ENCODE measurements at places on chromosomes 4 and X.

DNA sequence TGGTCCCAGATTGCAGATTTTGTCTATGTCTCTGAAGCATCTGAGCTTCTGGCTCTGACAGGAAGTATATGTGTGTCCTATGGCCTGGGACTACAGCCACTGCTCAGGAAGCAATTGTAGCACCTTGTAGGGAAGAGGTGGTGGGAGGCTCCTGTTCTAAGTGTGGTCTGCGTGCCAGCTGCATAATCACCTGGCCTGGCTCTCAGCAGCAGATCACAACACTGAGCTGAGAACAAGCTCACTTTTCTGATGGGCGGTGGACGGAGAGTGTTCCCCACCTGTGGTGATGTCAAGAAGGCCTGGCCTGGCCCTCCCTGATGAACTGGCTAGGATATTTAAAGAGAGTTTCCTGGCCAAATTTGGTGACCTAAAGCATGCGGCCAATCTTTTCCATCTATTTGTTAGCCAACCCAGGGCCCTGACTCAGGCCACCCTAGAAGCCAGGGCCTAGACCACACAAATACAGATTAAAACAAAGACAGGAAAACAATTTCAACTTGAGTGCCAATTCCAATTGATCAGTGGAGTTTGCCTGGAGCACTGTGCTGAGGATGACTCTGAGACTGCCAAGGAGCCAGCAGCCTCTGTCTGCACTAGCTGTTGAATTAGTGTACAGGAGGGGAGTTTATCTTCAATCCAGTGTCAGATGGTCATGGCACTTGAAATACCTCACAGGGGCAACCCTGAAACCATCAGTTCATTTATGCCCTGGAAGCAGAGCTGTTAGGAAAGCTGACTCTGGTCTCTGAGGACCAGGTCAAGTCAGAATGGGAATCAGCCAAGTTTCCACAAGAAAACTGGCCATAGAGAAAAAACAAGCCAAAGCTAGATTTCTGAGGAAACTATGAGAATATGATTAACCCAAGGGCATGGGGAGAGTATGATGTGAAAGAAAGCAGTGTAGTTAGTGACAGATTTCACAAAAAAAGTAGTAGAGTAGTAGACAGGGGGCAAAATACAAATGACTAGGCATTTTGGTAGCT, 47.4 kb downstream of the PRDM5 start:
- DNase-seq, result no peak

DNA sequence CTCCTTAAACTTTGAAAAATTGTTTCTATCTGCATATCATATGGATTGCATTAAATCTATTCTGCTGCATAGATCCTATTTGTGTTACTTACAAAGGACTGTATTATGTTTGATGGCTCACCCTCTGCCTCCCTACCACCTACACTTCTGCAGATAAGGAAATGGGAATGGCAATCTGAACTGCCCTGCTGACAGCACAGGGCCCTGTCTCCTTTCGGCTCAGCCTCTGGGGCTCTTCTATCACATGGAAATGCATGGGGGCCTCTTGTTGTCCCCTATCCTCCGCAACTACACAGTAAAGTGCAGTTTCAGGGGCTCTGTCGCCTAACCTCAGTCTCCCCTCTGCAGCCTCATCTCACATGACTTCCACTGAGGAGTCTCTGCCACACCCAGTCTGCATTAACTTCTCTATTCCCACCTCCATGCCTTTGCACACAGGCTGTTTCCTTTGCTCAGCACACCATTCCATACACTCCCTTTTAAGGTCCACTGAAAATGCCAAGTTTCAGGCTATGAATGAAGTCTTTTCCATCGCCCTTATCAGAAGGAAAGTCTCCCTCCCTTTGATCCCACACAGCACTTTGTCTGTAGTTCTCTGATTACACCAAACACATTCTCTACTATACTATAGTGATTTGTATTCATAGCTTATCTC, 12.5 kb downstream of the RELL1 start:
- DNase-seq, result no peak

DNA sequence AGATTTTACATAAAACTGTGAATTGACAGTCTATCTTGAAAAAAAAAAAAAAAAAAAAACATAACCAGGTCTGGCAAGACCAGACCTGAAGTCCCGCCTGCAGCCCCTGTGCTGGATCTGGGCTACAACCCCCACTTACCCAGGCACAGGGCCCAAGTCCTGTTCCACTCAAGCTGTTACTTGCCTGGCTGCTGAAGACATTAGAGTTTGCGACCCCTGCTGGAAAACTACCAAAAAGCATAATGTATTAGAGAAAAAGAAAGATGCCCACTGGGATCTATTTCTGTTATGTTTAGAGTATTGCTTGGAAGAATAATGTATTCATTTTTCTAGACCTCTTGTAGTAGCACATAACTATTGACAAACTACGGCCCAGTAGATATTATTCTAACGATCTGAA, 4.7 kb downstream of the HS3ST1 start:
- DNase-seq, result no peak

- no peak for DNase-seq
These were observed 22.2 kb downstream of the CRMP1 start for GRCh38 chr4:5870701-5871100.

- peak; percentile 82 for DNase-seq
These were observed 98.8 kb downstream of the CDS1 start for GRCh38 chr4:84681486-84682274.

GRCh38 chr4:36737691-36738090, 456.3 kb downstream of the DTHD1 start:
- DNase-seq, result no peak

DNA sequence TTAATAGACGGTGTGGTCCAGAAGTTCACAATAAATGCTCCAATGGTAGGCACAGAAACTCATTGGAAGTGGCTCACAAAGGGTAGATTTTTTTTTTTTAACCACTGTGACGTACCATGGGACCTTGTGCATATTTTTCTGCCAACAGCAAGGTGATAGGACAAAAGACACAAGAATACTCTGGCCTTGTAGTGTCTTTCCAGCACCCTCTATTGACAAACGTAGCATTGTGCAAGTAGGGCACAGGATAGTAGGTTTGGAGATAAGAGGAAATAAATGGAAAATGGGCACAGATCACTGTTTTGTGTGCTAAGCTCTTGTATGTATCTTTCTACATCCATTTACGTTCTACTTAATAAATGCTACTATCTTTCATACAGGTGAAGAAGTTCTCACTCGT, 2054.9 kb downstream of the PCDH7 start:
- no peak for DNase-seq

DNA sequence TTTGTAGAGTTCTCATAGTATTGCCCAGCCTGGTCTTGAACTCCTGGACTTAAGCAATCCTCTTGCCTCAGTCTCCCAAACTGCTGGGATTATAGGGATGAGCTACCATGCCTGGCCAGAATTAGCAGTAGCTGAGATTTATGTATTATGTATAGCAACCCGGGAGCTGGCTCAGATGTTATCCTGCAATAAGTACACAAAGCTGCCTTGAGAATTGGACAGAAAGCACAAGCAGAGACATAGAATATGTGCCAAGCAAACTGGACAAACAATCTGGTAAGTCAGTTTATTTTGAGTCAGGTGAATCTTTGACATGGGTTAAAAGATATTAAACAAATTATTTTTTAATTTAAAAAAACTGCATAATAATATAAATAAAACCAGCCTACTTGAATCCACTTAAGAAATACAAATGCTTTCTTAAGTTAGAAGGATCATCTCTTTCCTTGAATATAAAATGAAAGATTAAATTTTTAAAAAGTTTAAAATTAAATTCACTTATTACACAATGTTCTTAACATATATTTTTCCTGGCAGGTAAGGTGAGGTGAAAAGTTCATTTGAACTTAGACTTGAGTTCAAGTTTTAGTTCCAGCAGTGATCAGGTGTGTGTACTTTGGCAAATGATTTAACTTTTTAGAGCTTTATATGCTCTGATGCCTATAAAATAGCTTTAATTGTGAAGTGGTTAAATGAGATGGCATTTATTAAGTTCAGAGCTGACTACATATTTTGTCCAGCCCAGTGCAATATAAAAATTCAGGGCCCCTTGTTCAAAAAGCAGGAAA, 87.8 kb upstream of the ACSL1 start:
- no peak for DNase-seq

GRCh38 chr4:16731776-16732380, 166.6 kb downstream of the LDB2 start:
- DNase-seq, result no peak

- no peak for DNase-seq
These were observed 522.5 kb upstream of the AGA start for GRCh38 chr4:177964693-177965168.

- DNase-seq, result peak; percentile 10
These were observed 24.5 kb downstream of the IL15 start for GRCh38 chr4:141660880-141661279.

DNA sequence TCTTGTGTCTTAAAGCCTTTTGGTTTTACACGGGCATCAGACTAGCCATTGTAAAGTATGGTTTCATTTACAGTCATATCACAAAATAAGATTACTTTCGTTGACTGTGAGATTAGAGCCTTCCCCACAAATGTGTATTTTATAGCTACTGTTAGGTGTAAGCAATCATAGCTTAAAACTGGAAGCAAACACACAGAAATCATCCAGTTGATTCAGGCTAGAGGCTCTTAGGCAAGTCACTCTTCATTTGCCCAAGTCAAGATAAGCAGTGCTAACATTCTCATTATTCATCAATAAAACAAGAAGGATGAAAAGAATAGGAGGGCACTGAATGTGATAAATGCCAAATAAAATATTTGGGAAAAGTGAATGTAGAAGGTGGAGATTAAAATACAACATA, 448.7 kb upstream of the FAM241A start:
- no peak for DNase-seq

GRCh38 chr4:184506527-184507121, 32.3 kb upstream of the IRF2 start:
- DNase-seq, result no peak

DNA sequence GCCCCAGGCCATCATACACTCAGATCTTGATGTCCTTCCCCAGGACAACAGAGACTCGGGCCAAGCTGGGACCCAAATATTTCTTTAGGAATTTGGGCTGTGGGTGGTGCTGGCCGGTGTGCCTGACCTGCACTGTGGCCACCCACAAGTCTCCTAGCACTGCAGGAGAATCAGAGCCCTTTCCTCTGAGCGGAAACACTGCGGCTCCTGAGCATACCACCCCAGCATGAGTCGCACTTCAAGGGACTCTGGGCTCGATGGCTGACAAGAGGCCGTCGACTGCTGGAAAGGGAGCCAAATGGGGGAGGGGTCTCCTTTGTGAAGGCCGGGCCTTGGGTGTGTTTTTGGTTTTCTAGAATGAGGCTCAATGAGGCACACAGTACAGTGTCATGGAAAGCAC, 13.0 kb upstream of the IRAK1 start:
- DNase-seq, result no peak

- peak; percentile 77 for DNase-seq
These were observed at the start of gene RUFY3 for GRCh38 chr4:70721747-70722146. Gene RUFY3, plus strand, starts transcription at chr4:70721964. Its CDS starts 610 bp downstream, at chr4:70722574.

- DNase-seq, result no peak
These were observed 1070.8 kb downstream of the FAM133A start for GRCh38 chrX:94744786-94745185.

DNA sequence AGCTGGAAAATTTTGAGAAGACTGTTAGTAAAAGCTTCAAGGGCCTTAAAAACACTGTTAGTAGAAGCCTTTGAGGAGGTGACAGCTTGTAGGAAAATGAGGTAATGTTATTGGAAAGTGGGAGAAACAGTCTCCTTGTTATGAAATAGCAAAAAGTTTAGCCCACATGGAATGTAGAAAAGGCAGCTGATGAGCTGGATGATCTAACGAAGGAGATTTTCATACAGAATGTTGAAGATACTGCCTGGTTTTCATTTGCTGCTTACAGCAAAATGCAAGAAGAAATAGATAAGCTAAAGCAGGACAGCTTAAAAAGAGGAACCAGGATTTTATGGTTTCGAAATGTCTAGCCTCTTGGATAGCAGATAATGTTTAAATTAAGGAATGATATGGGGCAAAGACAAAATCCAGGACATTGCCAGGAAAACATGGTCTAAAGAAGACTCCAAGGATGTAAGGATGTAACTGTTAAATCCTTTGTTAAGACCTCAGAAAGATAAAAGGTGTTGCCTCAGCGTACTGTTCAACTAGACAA, 10.2 kb upstream of the STBD1 start:
- DNase-seq, result no peak

GRCh38 chrX:107574054-107574683, 54.1 kb upstream of the PRPS1 start:
- no peak for DNase-seq

DNA sequence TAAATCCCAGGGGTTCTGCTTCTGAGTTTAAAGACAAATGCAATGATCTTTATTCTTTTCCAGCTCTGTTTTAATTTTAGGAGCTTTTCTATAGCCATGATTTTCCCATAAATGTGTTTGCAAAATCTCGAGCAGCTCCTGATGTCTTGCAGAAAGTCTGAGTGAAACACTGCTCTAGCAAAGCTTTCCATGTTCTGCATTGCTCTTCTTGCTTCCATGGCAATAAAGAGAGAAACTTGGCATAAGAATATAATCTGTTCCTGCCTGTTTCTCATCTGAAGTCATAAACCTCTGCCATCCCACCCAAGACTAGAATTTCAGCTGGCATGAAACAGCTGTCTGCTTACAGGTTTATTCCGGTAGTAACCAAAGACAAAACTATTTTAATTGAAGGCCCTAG, 254.5 kb downstream of the SPRY1 start:
- DNase-seq, result no peak

- peak; percentile 58 for DNase-seq
These were observed 26.0 kb downstream of the ARL13A start for GRCh38 chrX:100995469-100995868.

GRCh38 chr4:48602222-48602621, 112.2 kb downstream of the ZAR1 start:
- peak; percentile 49 for DNase-seq

DNA sequence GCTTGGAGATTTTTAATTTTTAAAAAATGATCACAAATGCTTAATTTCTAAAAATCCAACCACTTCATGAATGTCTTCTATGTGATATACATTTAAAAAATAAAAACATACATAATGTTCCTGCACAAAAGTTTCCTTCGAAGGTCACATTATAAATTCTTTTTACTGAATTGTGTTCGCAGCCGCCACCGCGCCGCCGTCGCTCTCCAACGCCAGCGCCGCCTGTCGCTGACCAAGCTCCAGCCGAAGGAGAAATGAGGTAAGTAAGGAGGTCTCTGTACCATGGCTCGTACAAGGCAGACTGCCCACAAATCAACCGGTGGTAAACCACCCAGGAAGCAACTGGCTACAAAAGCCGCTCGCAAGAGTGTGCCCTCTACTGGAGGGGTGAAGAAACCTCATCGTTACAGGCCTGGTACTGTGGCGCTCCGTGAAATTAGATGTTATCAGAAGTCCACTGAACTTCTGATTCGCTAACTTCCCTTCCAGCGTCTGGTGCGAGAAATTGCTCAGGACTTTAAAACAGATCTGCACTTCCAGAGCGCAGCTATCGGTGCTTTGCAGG, 48.8 kb upstream of the NEUROG2 start:
- no peak for DNase-seq

DNA sequence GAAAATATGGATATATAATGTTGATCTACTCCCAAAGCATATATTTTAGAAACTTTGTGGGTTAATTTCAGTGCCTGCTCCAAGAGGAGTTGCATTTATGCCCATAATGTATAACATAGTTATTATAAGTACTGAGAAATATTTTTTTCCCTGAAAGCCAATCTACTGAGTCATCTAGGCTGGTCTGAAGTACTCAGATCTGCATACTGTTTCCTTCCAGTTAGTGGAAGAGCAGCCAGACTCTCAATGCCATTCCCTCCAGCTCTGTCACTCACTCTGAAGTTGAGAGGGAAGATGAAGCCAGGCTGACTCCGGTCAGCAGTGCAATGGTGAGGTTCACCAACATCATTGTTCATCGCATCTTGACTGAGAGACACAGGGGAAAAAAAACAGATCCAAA, 505.1 kb downstream of the PPARGC1A start:
- no peak for DNase-seq

- DNase-seq, result peak; percentile 15
These were observed 21.1 kb upstream of the STIM2 start for GRCh38 chr4:26839534-26839951.

Data from GM03348 (cell line).